Activated CD8-positive, alpha-beta memory T cell treated with anti-CD3 and anti-CD28 coated beads, Interleukin-2, amount 10 ng/mL, durations not matched to agents 7 days and 5 days (primary cell): ENCODE measurements at places on chromosomes 16 and 17. TPM values are rescaled to one million over a fixed set of nuclear protein-coding genes. Genes with fewer than 3 reads are reported as not detected.
A peak's percentile ranks its signal among the peaks of the same experiment; 100 is the strongest.

ZNF764 gene
- 15.6 TPM for total RNA-seq

TAC4 gene
- not detected for total RNA-seq

SEC14L1 gene
- total RNA-seq, result 98.5 TPM

CCL22 gene
- total RNA-seq, result 10.0 TPM

LRRC37A gene
- 2.5 TPM for total RNA-seq

ARHGAP23 gene
- 0.40 TPM for total RNA-seq

ZNF747 gene
- 13.2 TPM for total RNA-seq

KRTAP4-6 gene
- not detected for total RNA-seq

NGFR gene
- total RNA-seq, result 0.20 TPM

DNA sequence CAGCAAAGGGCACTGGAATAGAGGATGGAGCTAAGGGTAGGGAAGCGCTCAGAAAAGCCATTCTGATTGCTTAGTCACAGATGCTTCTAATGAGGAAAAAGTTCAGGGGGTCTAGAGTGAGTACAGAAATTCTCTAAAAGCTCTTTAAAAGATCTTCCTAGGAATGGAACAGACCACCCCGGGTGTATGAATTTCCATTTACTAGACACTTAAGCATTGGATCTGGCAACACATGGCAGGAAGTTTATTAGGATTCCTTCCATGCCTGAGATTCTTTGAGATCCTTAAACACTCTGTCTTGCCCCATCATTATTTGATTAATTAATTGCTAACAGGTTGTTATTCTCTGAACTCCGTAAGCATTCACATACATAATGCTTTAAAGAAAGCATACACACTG is 8.5 kb downstream of the KRTAP9-7 start:
- no peaks in the 10 kb centered on the region for H3K36me3 ChIP-seq
- no peak overlapping the region for H3K27ac ChIP-seq
- no peak for DNase-seq
- no peak overlapping the region for H3K4me3 ChIP-seq
- peaks cover 14% of the 10 kb centered on the region for H3K27me3 ChIP-seq

DNA sequence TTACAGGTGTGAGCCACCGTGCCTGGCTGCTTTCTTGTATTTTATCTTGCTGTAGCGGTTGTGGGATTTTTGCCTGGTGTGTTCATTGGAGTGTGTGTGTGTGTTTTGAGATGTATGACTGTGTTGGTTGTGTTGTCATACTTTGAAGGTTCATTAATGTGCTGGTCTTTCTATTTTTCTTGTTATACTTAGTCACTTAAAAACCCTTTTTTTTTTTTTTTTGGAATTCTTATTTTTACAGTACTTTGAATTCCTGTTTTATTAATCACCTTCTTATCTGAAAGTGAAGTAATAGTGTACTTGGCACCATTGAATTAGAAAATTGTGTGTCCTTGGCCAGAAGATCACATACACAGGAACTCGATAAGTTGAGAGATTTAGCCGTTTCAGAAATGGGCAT is 30.2 kb downstream of the TENT4B start:
- H3K27me3 ChIP-seq, result no peaks in the 10 kb centered on the region
- H3K4me1 ChIP-seq, result peaks cover 14% of the 10 kb centered on the region
- no peak overlapping the region for H3K4me3 ChIP-seq

- peaks cover 3% of the 10 kb centered on the region for H3K27me3 ChIP-seq
- no peak overlapping the region for H3K4me3 ChIP-seq
- peaks cover 15% of the 10 kb centered on the region for H3K4me1 ChIP-seq
- no peaks in the 10 kb centered on the region for H3K36me3 ChIP-seq
- H3K27ac ChIP-seq, result no peak overlapping the region
Observed at GRCh38 chr17:73432624-73433190, 120.9 kb upstream of the CDC42EP4 start.

- H3K36me3 ChIP-seq, result peaks cover 6% of the 10 kb centered on the region
- peaks cover 18% of the 10 kb centered on the region for H3K4me1 ChIP-seq
- peak overlapping the region; percentile 54 for H3K27ac ChIP-seq
- H3K4me3 ChIP-seq, result no peak overlapping the region
- no peaks in the 10 kb centered on the region for H3K27me3 ChIP-seq
- peak; percentile 77 for DNase-seq
Observed at GRCh38 chr16:2919511-2920255, 8.0 kb downstream of the FLYWCH1 start.

DNA sequence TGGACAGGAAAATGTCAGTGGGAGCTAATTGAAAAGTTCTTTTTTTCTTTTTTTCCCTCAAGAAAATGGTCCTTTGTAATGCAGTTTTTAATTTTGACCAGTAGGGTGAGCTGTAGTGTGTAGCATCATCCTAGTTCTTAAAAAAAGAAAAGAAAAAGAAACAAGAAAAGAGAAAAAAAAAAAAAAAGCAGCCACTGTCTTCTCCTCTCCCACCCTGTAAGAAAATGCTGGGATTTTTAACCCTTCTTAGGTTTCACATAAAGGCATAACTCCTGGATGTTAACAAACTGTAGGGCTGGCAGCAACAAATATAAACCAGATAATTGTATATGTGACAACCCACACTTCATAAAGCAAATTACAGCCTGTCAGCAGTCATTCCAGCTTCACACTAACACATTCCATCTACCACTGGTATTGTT is 78.1 kb downstream of the SKAP1 start:
- peaks cover 14% of the 10 kb centered on the region for H3K4me1 ChIP-seq
- H3K4me3 ChIP-seq, result no peak overlapping the region
- peaks cover 8% of the 10 kb centered on the region for H3K36me3 ChIP-seq
- H3K27me3 ChIP-seq, result no peaks in the 10 kb centered on the region

- H3K27ac ChIP-seq, result no peak overlapping the region
- H3K4me3 ChIP-seq, result no peak overlapping the region
- no peaks in the 10 kb centered on the region for H3K27me3 ChIP-seq
- peaks cover 31% of the 10 kb centered on the region for H3K36me3 ChIP-seq
- H3K4me1 ChIP-seq, result peaks cover 8% of the 10 kb centered on the region
- no peak for DNase-seq
Observed at GRCh38 chr17:67891481-67892119, 66.3 kb downstream of the BPTF start.

- no peaks in the 10 kb centered on the region for H3K27me3 ChIP-seq
- H3K27ac ChIP-seq, result no peak overlapping the region
- no peaks in the 10 kb centered on the region for H3K36me3 ChIP-seq
- no peak for DNase-seq
- H3K4me1 ChIP-seq, result no peaks in the 10 kb centered on the region
- H3K4me3 ChIP-seq, result no peak overlapping the region
Observed at GRCh38 chr17:39134878-39135277, 16.6 kb downstream of the PLXDC1 start.

GRCh38 chr17:17635126-17635525 is 43.6 kb upstream of the PEMT start:
- H3K36me3 ChIP-seq, result no peaks in the 10 kb centered on the region
- no peak overlapping the region for H3K4me3 ChIP-seq
- no peaks in the 10 kb centered on the region for H3K4me1 ChIP-seq
- H3K27me3 ChIP-seq, result no peaks in the 10 kb centered on the region
- no peak overlapping the region for H3K27ac ChIP-seq
- DNase-seq, result no peak

DNA sequence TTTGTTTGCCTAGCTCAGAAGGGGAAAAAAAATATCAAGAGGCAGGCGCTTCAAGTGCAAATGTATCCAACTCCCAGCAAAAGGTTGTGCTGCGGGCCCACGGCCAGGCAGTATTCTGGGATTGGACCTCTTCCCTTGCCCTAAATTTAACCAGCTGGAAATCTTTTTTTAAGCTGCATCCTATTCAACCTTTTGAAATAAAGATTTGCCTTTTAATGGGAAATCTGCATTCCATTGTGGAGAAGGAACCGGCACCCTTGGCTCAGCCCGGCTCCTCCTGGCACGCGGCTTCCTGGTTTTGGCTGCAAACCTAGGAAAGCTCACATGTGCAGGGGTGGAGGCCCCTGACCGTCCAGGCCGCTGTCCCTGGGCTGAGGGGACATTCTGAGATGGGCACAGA is 38.8 kb upstream of the ENPP7 start:
- peaks cover 7% of the 10 kb centered on the region for H3K27me3 ChIP-seq
- DNase-seq, result no peak
- H3K27ac ChIP-seq, result no peak overlapping the region
- H3K4me1 ChIP-seq, result no peaks in the 10 kb centered on the region
- H3K36me3 ChIP-seq, result no peaks in the 10 kb centered on the region

GRCh38 chr17:60926466-60927183 is 249.0 kb downstream of the BCAS3 start:
- H3K27ac ChIP-seq, result no peak overlapping the region
- H3K4me3 ChIP-seq, result no peak overlapping the region
- no peaks in the 10 kb centered on the region for H3K4me1 ChIP-seq
- no peaks in the 10 kb centered on the region for H3K36me3 ChIP-seq
- H3K27me3 ChIP-seq, result no peaks in the 10 kb centered on the region
- no peak for DNase-seq

DNA sequence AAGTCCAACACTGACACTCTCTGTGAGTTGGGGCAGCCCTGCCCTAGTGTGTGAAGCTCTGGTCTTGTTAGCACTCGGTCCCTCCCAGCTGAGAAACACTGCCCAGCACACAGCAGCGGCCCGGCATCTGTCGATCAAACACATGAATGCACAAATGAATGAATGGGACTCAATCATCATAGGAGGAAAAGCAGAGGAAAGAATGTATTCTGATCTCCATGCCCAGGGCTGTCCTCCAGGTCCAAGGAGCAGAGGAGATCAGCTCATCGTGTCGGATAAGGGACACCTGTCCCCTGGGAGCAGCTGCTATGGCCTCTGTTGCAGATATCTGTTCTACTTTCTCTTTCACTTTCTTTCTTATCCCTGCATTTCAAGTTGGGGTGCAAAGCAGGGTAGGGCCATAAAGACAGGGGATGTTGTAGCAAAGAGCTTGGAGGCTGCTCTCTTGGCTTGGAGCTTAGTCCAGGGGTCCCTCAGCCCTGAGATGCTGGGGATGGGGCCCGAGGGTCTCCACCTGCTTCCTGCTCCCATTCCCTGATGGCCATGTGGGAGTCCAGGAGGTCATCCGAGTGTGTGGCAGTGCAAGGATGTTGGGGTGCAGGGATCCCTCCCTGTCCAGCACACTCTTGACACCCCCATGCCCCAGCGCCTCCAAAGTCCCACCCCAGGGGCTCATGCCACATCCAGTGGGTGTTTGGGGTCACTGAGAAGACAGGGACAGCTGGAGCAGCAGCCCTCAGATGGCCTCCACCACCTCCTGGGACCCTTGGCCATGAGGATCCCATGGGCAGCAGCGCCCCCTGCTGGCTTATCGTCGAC is 88.2 kb downstream of the IRF8 start:
- peak; percentile 49 for DNase-seq
- H3K4me1 ChIP-seq, result peaks cover 42% of the 10 kb centered on the region
- peaks cover 22% of the 10 kb centered on the region for H3K27me3 ChIP-seq
- no peaks in the 10 kb centered on the region for H3K36me3 ChIP-seq

DNA sequence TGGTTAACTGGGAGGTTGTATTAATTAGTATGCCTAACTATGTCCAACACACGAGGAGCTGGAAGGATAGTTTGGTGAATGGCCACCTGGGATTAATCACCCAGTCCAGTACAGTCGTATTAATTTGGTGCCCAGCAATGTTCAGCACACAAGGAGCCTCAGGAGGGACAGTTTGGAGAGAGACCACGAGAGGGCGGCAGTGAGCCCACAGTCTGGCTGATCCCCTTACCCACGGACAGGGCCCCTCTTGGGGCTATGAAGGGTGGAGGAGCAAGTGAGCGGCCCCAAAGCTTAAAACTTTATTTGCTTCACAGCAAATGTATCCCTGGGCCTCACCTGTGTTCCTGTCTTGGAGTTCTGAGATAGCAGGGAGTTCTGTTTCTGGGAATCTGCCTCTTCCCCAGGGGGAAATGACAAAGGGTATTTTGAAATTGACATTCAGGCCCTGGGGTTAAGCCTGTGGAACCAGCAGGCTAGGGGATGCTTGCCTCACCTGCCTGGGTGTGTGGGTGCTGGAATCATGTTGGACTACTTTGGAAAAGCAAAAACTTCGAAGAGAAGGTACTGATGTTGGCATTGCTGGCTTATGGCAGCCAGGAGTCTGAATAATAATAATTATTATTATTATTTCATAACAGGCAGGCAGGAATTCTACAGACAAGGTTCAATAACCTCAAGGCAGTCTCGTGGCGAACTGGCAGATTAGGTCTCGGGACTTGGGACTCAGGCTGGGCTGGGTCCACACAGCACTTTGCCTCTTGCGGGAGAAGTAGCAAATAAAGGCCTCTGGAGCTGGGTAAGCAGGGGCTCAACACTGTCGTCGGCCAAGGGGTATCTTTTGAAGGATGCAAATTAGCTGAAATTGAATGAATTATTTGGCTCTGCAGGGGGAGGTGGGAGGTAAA is 227.6 kb upstream of the ASIC2 start:
- no peak overlapping the region for H3K27ac ChIP-seq
- H3K4me1 ChIP-seq, result no peaks in the 10 kb centered on the region
- no peak overlapping the region for H3K4me3 ChIP-seq
- peak; percentile 49 for DNase-seq

DNA sequence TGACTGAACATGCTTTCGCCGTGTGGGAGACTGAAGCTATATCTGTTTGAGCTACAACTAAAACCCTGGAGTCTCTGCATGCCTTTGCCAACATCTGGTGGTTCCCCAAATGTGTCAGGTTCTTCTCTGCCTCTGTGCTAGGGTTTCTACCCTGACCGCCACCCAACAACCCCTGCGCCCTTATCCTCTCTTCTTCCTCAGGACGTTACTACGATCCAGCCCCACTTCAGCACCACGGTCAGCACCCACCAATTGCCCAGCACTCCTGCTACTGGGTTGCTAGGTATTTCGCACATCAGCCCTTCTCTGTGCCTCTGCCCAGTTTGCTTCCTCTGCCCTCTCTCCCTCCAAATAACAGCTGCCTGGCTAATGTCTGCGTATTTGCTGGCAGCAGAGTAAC is 106.3 kb upstream of the HSBP1 start:
- H3K4me3 ChIP-seq, result no peak overlapping the region
- no peak overlapping the region for H3K27ac ChIP-seq
- H3K36me3 ChIP-seq, result no peaks in the 10 kb centered on the region
- H3K4me1 ChIP-seq, result no peaks in the 10 kb centered on the region
- no peaks in the 10 kb centered on the region for H3K27me3 ChIP-seq

DNA sequence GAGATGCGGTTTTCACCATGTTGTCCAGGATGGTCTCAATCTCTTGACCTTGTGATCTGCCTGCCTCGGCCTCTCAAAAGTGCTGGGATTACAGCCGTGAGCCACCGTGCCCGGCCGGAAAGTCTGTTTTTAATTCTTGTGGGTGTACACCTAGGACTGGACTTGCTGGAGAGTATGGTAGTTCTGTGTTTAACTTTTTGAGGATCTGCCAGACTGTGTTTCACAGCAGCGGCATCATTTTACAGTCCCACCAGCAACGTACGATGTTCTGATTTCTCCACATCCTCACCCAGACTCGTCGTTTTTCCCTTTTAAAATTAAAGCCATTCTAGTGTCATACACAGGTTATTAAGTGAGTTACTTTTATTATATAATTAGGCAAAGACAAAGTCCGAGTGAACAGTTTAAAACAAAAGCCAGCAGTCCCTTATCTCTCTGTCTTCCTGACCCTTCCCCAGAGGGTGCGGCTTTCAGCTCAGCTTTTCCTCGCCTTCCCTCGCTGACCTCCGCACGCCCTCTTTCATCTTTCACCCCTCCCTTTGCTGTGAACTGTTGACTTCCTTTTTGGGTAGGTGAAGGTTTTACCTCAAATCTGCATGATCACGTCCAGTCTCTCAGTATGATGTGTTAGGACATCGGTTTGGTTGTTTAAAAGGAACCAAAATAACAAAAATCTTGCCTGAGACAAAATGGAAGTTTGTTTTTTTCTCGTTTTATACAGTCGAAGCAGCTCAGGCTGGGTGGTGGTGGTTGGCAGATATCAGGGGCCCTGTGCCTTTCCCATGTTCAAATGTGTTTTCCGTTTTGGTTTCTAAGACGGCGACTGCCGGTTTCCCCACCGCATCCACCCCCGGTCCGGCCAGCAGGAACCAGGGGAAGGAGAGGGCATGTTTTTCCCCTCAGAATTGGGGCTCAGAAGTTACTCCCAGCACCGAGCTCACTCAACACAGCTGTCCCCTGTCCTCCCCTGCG is 18.0 kb downstream of the FAM234A start:
- peak; percentile 51 for DNase-seq
- peak overlapping the region; percentile 77 for H3K27ac ChIP-seq
